ENCODE measurements at places on chromosomes 7 and 10. TPM values are rescaled to one million over a fixed set of nuclear protein-coding genes. Genes with fewer than 3 reads are reported as not detected.

The DNAJB6 gene
- total RNA-seq, result 142 TPM

The ABCC2 gene
- 0.19 TPM for total RNA-seq

The PNLIPRP3 gene
- total RNA-seq, result not detected

The VIPR2 gene
- total RNA-seq, result 0.28 TPM

The CALCR gene
- total RNA-seq, result not detected

The NKX6-2 gene
- total RNA-seq, result not detected

The SPDYE2B gene
- not detected for total RNA-seq

The NAMPT gene
- total RNA-seq, result 60.6 TPM

The SND1 gene
- total RNA-seq, result 208 TPM

The EGR2 gene
- total RNA-seq, result 0.58 TPM
